Kidney (tissue), 22 donors: ENCODE measurements at places on chromosomes 12 and 14. TPM values are rescaled to one million over a fixed set of nuclear protein-coding genes. Genes with fewer than 3 reads are reported as not detected.

GRCh38 chr12:95918194-95918993 is 24.0 kb downstream of the CCDC38 start:
- no peak for DNase-seq

DNA sequence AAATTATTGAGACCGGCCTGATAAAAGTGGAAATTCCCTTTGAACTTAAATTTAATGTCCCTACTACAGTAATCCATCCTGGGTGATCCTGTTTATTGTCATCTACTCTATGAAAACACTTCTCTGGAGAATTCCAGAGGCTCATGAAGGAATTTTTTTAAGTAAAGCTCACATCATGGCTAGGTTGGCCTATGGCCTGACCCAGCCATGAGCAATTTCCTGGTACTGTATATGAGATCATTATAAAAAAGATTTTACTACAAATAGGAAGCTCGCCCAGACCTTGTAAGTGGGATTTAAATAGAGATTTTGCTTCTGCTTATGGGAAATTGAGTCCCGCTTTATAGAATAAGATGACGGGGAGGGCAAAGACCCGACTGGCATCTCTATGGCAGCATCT is 215.5 kb downstream of the DPF3 start:
- DNase-seq: no peak

GRCh38 chr12:93857279-93857938 is 180.2 kb downstream of the CRADD start:
- DNase-seq: no peak

DNA sequence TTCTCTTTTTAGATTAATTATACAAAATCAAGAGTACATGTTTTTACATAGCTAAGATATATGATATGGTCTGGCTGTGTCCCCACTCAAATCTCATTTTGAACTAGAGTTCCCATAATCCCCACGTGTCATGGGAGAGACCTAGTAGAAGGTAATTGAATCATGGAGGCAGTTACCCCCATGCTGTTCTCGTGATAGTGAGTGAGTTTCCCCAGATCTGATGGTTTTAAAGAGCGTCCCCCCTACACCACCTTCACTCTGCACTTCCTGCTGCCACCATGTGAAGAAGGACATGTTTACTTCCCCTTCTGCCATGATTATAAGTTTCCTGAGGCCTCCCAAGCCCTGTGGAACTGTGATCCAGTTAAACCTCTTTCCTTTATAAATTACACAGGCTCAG is 21.4 kb upstream of the DRAM1 start:
- DNase-seq: no peak

The ACOT6 gene
- not detected for total RNA-seq
